IPS-NIHi11 (cell line): ENCODE measurements at places on chromosomes 4 and X.

GRCh38 chr4:7043284-7044136 is at the start of gene TADA2B:
TADA2B (plus strand) TSS chr4:7043372; CDS start chr4:7043580, 208 bp downstream.
- DNase-seq = no peak

GRCh38 chr4:20095805-20096541 is 155.7 kb upstream of the SLIT2 start:
- no peak for DNase-seq

DNA sequence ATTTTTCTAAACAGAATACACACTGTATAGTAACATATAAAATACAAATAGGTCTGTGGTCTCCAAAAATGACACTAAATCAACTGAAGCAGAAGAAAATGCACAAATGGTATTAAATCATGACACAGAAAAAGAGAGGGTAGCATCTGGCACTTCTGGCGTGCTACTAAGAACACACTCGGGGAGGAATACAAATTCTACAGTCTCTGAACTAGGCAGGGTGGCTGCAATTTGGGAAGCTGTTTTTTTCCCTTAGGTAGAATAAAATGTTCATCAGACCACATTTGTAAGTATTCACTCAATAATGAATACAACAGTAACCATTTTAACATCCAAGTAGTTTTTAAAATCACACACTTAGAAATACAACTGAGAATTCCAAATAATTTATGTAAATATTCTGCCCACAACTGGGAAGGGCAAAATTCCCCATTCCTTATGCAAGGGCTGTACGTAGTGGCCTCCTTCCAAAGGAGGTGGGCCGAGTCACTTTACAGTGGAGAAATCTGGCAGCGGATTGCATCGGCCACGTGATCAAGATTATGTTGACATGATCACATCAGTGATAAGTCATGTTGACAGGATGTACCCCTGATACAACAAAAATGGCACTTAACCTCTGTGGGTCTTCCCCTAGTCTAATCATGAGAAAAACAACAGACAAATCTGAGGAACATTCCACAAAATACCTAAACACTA is 101.1 kb downstream of the TSPAN5 start:
- no peak for DNase-seq

DNA sequence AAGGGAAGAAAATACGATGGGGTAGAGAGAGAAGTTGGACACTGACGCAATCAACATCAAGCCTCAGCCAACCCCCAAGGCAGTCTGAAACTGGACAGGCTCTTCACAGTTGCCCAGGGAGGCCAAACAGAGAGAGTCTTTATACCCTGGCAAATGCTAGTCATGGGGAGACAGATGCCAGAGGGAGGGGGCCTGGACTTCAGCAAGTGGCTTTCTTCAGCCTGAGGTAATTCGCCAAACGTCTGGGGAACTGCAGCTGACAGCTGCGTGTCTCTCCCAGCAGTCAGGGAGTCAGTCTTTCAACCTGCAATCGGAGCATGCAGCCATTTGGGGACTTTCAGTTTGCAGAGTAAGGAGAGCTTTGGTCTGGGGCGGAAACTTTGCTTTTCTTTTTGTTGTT is 521.6 kb downstream of the TRIML1 start:
- DNase-seq = no peak

GRCh38 chr4:111793433-111794091 is 351.7 kb upstream of the FAM241A start:
- DNase-seq = no peak

DNA sequence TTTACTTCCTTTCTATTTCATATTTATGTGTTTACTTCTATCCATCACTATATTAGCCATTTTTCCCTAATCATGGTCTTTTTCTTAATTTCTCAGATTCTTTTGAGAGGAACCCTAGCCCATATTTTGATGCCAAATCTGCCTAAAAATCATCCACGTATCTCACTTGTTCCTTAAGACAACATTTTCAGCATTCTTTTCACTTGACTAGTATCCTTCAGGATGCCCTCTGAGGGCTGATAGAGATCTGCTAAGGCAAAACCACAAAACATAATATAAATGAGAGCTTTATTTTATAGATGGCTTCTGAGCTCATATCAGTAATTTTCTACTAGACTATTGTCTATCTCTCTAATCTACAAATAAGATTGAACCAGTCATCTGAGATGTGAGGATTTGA is 341.9 kb downstream of the GPM6A start:
- DNase-seq = no peak

- DNase-seq = no peak
These were observed 115.8 kb downstream of the PPARGC1A start for GRCh38 chr4:23773884-23774636.

DNA sequence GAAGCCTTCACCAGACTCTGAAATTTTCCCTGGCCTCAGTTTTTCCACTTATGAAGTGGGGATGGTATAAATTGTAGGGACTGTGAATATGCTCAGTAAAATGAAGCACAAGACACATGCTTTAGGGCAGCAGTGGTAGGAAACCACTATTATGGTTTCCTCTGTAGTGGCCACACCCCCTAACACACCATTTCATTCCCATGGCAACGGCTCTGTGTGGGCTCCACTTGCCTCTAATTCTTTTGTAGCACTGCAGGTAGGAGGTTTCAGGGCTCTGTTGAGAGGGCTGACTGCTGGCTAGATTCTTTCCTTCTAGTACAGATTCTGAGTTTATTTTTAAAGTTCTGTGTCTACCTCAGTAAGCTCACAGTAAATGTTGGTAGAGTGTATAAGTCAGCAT is 3.5 kb upstream of the VMA21 start:
- DNase-seq = peak; percentile 22

- DNase-seq = no peak
These were observed 56.7 kb upstream of the FGFBP2 start for GRCh38 chr4:16019649-16020048.

- DNase-seq = no peak
These were observed 158.4 kb downstream of the DCLK2 start for GRCh38 chr4:150236626-150237025.

DNA sequence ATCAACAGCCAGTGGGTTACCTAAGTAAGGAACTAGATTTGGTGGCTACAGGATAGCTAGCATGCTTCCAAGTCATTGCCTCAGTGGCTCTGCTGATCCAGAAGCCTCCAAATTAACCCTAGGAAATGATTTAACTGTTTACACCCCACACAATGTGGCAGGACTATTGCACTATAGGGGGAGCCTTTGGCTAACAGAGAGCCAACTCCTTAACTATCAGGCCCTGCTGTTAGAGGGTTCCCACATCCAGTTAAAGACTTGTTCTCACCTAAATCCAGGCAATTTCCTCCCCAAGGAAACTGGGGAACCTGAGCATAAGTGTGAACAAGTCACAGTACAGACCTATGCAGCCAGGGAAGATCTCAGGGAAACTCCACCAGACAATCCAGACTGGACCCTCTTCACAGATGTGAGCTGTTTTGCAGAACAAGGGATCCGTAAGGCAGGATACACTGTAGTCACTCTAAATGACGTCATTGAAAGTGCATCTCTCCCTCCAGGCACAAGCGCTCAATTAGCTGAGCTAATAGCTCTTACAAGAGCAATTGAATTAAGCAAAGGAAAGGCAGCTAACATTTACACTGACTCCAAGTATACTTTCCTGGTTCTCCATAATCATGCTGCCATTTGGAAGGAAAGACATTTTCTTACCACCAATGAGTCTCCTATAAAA is 185.3 kb upstream of the SPOCK3 start:
- DNase-seq = no peak

GRCh38 chrX:72021975-72022374 is 109.7 kb downstream of the RTL5 start:
- DNase-seq = peak; percentile 30

DNA sequence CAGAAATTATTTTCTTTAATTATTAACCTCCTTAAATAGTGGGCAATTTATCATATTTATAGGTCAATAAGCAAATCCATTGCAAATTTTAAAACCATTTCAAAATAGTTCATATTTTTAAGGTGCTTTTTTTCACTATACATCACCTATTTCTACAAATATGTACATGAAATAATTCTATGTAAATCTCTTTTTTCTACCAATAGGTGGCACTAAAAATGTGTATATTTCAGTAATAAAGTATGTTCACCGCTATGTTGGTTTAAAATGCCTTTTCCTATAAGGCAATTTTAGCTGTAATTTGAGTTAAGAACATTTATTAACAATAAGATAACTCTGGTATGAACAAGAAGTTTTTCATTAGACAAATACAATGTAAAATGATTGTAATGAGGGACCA is 672.2 kb downstream of the KCTD8 start:
- DNase-seq = no peak

- DNase-seq = peak; percentile 6
These were observed 118.8 kb downstream of the GABRA2 start for GRCh38 chr4:46270986-46271596.

- no peak for DNase-seq
These were observed 16.8 kb upstream of the DHX15 start for GRCh38 chr4:24601121-24601520.

DNA sequence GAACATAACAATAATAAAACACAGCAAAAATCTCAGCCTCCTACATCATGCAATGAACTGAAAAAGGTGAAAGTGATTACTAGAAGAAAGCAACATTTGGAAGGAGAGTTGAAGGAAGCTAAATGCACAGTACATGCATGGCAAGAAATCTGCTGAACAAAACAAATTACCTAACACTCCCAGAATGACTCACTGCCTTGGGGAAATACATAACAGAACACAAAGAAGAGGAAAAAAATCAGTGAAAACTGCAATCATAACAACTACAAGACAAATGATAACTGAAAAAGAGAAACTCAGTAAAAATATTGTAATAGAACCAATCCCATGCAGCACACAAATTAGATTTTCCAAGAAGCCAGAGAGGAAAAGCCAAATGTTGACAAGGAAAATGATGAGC is 1513.2 kb downstream of the ARAP2 start:
- DNase-seq = no peak

DNA sequence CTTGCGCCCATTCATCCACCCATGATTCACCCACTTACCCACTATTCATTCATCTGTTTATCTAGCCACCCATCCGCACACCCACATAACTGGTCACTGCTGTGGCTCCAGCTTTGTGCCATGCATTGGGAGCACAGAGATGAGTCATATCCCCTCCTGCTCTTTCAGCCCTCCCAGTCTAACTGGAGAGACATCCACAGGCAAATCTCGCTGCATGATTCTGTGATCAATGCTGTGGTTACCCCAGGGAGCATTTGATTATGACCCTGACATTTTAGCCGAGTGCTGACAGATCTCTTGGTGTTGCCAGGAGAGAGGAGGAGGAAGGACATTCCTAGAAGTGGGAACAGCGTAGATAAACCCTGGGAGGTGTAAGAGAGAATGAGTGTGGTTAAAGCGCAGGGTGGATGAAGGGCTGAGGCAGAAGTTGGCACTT is 10.4 kb upstream of the PORCN start:
- DNase-seq = no peak

DNA sequence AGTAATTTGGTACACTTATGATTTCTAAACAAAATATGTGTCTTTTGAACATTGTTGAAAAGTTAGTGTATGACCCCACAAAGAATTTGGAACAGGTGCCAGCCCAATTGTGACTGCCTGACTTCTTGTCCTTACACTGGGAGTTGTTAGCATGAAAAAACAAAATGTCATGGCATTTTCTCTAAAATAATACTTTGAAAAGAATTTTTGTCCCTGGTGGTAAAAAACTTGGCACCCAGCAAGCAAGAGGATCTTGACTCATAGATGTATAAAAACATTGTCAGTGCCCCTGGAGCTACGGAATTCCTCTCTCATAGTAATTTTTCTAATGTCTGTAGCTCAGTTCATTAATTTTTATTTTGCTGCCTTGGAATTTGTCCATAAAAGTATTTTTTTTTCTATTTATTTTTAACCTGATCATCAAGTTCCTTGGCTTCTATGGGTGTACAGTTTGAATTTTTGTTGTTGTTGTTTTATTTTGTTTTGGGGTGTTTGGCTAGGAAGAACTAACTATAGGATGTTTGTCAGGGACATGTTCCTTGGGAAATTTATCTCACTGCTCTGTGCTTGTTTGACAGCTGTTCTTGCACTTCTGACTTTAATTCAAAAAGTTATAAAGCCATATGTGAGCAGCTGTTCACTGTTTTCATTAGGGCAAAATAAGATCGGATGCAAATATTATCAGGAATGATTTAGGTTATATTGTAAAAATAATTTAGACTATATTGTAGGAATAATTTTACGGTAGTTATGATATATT is 95.4 kb upstream of the NUDT6 start:
- DNase-seq = no peak

DNA sequence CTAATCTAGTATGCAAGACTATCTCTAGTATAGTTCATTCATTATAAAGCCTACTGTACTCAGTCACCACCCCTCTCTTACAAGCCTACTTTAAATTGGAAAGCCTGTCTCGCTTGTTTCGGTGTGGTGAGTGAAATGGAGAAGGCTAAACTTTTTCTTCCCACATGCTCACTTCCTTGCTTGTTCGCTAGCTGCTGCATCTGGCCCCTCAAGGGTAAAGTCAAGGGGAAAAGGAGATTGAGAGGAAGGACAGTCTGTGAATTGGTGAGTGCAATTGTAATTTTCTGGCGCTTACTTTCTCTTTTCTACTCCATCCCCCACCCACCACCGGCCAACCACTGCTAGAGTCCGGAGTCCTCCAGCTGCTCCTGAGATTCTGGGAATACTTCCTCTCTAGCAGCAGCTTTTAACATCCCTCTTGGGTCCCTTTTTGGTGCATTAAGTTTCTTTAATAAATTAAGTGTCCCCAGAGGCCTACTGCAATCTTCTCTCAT is 12.1 kb upstream of the ARAP2 start:
- no peak for DNase-seq

DNA sequence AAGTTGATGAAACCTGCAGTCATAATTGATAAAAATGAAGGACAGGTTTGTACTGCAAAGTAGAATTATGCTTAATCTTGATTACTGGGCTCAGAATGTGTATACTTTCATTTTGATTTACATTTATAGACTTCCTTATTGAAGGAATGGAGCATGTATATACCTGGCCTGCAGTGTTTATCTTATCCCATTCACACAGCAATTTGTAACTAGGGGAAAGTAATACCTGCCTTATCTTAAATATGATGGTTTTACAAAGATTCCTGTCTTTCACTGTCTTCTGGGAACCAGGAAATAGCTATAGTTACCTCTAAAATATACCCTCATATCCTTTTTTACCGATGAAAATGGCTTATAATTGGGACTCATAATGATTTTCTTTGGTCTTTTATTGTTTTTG is 29.7 kb downstream of the ADD1 start:
- DNase-seq = no peak

- no peak for DNase-seq
These were observed 40.6 kb downstream of the GAB3 start for GRCh38 chrX:154710309-154710708.

- no peak for DNase-seq
These were observed 110.4 kb downstream of the SLIT2 start for GRCh38 chr4:20362148-20362547.
